ENCODE measurements at places on chromosomes 6 and 20.

- DNase-seq = peak; percentile 7
These were observed 271.2 kb downstream of the PRL start for GRCh38 chr6:22025468-22026163.

- DNase-seq = no peak
These were observed 37.3 kb downstream of the IPCEF1 start for GRCh38 chr6:154319231-154319858.

DNA sequence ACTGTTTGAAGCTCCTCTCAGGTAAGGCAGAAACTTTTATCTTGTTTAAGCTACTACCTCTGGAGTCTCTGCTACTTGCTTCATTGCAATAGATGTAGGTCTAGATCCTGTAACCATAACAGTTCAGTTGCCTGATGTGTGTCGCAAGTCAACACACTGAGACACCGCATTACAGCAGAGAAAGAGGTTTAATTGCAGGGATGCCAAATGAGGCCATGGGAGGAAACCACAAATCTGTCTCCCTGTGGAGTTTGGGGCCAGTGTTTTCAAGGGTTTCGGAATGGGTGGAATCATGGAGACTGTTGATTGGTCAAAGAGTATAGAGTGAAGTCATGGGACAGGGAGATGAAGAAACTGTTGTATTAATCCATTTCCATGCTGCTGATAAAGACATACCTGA, 57.1 kb upstream of the RBM24 start:
- no peak for DNase-seq

DNA sequence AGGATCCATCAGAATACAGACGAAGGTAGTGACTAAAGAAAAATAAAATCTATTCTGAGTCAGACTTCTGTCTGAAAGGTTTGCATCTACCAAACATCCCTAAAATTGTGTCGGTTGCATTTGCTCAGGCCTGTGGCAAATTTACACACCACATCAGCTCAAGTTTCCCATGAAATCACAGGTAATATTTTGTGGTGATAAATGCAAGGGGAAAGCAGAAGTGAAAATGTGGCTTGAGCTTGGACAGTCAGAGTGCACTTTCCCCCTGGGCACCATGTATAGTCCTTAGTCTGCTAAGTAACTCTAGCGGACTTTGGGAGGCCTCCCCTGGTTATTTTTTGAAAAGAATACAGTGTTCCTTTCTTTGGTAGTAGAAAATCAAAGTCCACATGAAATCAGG, 159.1 kb downstream of the PKHD1 start:
- DNase-seq = no peak

DNA sequence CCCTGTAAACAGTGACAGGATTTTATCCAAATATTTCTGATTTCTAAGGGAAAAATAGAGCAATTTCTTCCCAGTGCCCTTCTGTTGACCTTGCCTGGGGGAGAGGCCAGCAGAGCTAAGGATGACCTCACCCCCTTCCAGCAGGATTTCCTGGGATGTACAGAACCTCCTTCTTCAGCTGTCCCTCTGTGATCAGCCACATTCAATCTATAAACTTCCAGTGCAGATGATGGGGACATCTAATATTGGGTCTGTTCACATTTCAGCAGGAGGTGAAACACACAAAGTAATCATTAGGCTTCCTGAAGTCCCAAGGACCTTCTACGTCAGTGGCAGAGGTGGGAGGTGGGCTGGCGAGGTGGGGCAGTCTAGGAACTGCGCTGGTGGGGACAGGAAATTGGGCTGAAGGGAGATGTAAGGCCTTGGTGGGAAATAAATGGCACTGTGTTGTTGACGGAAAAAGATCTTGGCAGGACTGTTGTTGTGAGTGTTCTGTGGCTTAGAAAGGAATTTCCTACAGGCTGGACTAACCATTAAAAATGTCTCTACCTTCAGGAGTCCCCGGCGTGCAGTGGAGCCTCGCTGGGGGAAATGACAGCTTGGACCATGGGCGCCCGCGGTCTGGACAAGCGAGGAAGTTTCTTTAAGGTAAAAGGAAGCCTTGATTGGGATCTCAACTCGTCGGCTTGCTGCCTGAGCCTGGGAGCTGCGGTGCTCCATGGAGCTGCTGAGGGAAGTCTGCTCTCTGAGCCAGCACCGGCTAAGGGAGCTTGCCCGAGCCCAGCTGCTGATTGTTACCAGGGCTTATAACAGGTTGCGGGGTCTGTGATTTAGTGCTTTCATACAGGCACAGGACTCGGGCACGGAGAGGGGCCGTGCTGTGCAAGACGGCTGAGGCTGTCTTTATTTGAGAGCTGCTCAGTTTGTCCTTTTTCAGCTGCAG, 127.9 kb upstream of the NAA20 start:
- DNase-seq = no peak

GRCh38 chr20:58511364-58511763, 3.8 kb downstream of the APCDD1L start:
- no peak for DNase-seq

- no peak for DNase-seq
These were observed 158.5 kb downstream of the SYNDIG1 start for GRCh38 chr20:24627926-24628325.

GRCh38 chr6:152272486-152272885, 364.7 kb downstream of the SYNE1 start:
- DNase-seq = no peak

DNA sequence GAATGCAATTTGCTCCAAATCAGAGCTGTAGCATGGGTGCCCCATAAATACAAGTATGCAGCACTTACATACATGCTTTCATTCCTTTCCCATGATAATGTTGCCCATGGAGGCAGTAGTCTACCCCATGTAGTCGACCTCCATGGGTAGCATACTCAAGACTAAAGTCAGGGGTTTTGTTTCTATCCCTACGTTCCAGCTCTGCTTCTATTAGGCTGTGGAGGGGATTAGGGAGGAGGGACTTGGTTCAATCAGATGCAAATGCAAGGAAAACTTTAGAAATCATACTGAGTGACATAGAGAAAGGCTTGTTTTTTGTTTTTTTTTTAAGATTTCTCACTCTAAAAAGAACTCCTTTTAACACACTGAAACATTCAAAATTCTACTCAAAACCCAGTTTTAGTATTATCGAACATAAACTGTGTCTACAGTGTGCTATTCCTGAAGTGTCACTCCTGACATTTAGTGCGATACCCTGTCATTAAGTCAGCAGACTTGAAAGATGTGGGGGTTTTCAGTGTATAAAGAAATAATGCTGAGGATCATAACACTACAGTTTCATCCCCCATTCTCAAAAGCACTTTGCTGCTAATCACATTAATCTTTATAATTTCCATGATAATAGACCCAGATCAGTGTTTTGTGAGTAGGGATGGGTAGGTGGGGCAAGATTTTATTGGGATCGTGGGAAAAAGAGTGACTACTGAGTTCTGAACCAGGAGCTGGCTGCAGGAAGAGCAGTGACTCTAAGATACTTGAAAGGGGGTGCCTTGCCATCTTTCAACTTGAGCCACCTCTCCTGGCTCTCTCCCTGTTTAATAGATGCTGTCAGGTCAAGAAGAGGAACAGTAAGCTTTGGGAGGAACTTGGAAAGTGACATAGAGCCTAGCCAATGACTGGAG, 40.4 kb upstream of the SCML4 start:
- no peak for DNase-seq

GRCh38 chr6:100968949-100969348, 87.8 kb upstream of the ASCC3 start:
- no peak for DNase-seq

DNA sequence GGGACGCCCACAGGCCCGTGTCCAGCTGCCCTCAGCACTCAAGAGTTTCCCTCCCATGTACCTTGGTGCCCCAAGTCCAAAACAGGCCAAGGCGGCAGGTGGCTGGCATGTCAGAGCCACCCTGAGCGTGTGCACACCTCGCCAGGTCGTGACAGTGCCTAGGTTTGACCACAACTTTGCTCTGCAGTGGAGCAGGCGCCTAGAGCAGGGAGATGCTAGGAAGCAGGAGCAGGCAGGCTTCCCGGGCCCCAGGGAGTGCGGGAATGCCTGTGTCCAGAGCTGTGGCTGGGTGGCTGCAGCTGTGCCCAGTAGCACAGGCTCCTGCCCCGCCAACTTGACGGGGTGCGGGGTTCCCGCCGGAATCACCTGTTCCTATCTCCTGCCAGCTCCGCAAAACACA, 380.8 kb upstream of the IMPG1 start:
- no peak for DNase-seq

- no peak for DNase-seq
These were observed 11.9 kb upstream of the DHX35 start for GRCh38 chr20:38950254-38950653.

- DNase-seq = no peak
These were observed 353.3 kb downstream of the HACE1 start for GRCh38 chr6:104506429-104506828.

DNA sequence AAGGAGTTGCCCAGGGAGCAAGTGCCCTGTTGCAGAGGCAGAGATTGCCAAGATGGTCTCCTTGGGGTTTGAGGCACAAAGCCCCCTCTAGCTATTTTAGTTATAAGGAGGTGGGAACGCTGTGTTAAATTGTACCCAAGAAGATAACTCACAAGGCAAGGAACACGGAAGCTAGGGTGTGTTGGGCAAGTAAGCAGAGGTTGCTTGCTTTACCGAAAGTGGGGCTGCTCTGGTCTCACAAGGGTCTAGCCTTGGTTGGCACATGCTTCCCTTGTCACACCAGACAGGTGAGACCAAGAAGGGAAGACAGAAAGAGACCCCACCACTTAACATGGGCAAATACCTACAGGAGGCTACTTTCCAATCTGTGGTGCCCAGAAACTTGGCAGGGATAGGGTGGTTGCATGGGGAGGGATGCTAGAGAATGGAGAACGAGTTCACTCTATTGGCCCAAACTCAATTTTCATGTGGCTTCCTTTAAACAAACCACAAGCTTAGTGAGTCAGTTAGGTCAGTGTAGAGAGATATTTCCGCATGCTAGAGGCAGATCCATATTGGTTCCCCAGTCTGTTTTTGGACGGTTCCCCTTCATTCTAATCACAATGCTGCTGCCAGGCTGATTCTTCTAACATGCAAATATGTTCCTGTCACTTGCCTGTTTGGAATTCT, 42.4 kb downstream of the PLAGL1 start:
- no peak for DNase-seq

DNA sequence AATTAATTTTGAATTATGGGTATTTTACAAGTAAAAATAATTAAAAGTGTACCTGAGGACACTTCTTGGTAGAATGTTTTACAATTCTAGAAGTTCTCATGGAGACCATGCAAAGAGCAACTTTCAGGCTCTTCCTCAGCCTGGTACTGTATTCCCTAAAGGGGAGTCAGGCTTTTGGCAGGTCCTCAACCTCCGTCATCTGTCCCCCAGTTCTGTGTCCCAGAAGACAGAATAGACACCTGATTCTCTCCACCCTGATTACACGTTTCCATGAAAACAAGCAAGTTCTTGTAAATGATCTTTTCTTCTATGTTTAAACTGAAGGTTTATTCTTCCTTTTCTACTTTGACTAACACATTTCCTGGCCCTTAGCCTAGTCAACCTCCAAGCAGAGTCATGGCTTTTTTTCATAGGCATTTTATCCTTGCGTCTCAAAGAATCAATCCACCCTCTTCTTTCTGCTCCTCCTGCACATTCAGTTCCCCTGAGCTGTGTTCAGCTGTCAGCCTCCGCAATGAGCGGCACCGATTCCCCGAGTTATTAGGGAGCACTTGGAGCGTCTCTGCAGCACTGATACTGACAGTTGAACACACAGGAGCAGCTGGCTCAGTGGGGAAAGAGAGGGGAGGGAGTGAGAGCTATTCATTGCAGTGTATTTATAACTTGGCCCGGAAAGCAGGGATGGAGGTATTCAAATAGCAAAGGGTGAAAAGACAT, 1082.4 kb upstream of the MAP3K7 start:
- no peak for DNase-seq

GRCh38 chr6:6842291-6842690, 253.8 kb downstream of the LY86 start:
- no peak for DNase-seq

DNA sequence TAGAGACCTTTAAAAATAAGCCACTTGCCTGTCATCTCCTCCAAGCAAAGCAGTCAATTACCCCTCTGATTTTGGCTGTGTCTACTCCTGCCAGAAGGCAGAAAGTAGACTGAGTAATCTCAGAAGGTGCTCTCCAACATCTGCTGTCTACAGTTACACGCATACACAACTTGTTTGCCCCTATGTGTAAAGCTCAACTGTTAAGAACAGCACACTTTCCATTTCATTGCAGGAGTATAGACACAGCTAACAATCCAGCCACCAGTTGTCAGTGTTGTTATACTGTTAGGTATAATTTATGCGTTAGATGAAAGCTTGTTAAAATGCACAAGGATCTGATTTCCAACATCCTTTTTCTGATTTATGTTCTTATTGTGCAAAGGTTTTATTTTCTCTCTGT, 88.2 kb downstream of the SAMD3 start:
- DNase-seq = no peak

- DNase-seq = no peak
These were observed 221.3 kb downstream of the FARS2 start for GRCh38 chr6:5482619-5483018.

DNA sequence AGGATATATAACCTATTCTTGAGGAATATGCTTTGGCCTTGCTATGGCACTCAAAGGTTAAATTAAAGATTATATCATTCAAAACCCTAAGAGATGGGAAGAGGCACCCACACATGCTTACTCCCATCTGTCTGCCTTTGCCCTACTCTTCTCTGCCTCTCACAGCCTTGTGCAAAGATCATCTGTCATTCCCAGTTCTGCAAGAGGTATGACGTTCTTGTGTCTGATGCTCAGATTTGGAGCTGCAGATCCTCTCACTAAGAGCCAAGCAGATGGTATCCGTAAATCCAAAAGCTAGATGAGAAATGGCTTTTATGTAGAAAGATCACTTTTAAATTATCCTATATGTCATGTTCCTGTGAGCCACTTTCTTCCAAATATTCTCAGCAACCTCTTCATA, 112.0 kb downstream of the GPR63 start:
- DNase-seq = no peak

- DNase-seq = no peak
These were observed 63.0 kb downstream of the ITCH start for GRCh38 chr20:34426026-34426425.

GRCh38 chr6:121694801-121695251, 259.4 kb downstream of the GJA1 start:
- no peak for DNase-seq

- no peak for DNase-seq
These were observed 349.2 kb upstream of the RNF217 start for GRCh38 chr6:124613031-124613430.

- DNase-seq = no peak
These were observed 58.2 kb downstream of the BMP7 start for GRCh38 chr20:57208198-57208597.

DNA sequence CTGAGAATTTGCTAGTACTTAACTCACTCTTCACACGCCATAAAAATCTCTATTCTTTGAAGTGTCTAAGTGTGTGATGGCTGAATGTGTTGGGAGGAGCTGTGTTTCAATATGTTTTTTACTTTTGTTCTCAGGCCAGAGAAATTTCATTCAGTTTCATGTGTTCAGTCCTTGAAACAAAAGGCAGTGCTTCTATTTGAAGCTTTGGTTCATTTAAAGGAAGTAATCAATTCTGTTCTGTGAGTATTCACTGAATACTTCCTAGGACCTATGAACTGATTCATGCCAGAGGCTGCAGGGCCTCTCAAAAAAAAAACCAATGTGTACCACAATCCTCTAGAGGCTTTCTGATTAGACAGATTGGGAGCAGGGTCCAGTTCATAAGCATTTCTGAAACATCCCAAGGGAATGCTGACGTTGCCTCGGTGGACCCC, 12.4 kb upstream of the F13A1 start:
- no peak for DNase-seq
